Central memory CD8-positive, alpha-beta T cell (primary cell): ENCODE measurements at places on chromosomes 7 and 10.

DNA sequence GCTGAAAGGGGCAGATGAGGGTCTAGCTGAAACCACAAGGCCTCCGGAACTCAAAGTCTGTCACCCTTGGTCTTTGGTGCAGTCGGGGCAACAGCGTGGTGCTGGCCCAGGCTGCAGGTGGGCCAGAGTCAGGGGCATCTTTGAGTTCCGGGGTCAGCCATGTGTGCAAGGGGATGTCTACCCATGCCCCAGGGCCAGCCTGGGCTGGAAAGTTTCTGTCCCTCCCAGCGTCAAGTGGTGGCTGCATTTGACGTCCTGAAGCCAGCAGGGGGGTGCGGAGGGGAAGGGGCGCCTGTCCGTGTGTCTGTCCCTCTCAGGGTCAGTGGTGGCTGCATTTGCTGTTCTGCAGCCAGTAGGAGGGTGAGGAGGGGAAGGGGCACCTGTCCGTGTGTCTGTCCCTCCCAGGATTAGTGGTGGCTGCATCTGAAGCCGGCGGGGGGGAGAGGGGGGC, 638 bp downstream of the BRAT1 start:
- DNase-seq = no peak

GRCh38 chr7:38796626-38797501, 112.1 kb downstream of the VPS41 start:
- no peak for DNase-seq

GRCh38 chr10:103750836-103751235, 104.5 kb downstream of the SH3PXD2A start:
- DNase-seq = no peak

DNA sequence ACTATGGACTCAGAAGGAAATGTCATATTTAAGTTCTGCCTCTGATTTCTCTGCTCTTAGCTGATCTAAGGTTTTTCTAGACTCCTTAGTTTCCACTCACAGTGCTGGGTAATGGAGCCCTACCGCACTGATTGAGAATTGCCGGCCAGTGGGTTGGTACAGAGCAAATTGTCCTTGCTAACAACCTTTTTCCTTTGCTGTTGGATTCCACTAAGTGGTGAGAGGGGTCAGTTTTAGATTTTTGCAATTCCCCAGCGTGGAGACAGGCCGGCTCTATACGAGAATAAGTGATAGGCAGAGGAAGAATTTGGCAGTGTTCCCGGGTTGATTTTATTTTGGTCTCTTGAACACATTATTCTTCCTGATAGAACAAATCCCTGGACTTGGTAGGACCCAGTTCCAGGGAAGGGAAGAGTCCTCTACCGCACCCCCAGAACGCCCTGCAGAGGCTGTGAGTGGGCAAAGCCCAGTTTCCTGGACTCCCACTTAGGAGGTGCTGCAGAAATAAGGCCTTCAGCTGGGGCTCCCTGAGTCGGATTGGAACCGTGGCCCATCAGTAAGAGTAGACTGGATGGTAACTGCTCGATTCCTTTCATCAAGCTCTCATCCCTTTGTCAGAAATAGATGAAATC, 3.0 kb upstream of the NRP1 start:
- no peak for DNase-seq

GRCh38 chr10:4353964-4354363, 472.0 kb upstream of the AKR1E2 start:
- DNase-seq = no peak

DNA sequence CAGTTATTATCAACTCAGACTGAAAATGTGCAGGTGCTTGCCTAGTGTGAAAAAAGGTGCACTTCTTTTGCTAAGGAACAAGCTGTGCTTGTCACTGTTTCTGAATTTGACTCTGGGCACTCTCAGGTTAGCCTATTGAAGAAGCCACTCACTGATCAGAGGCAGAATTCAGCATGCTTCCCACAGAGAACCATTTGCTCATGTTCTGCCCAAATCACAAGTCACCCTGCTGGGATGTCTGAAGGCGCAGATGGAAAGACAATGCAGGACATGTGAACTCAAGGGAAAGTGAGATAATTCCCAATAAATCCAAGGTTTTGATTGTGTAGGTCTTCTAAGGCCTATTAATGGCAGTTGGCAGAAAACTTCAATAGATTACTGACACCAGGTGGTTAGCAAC, 47.8 kb upstream of the CSTF2T start:
- no peak for DNase-seq

- no peak for DNase-seq
Measured at GRCh38 chr10:55500931-55501559, 700.0 kb upstream of the PCDH15 start.

DNA sequence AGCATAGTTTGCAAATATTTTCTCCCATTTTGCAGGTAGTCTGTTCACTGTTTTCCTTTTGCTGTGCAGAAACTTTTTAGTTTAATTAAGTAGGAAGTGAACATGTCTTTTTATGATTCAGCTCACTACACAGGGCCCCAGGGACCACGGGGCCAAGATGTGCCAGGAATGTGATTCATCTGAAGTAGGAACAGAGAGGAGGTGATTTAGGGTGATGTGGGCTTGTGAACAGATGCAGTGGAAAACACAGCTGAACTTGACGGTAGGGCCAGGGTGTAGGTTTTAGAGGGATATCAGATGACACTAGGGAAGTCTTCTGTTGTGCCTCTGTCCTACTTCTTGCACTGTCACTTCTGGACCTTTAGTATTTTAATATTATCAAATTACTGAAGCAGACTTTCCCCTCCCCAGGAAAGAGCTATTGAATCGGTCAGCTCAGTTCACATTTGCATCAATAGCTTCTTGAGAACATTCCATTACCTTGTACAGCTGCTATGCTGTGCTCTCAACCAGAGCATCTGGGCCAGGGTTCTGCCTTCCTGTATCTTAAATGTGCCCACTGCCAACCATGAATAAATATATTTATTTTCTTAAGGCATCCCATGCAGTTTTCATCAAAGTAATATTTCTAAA, 96.9 kb downstream of the OSBPL3 start:
- no peak for DNase-seq

DNA sequence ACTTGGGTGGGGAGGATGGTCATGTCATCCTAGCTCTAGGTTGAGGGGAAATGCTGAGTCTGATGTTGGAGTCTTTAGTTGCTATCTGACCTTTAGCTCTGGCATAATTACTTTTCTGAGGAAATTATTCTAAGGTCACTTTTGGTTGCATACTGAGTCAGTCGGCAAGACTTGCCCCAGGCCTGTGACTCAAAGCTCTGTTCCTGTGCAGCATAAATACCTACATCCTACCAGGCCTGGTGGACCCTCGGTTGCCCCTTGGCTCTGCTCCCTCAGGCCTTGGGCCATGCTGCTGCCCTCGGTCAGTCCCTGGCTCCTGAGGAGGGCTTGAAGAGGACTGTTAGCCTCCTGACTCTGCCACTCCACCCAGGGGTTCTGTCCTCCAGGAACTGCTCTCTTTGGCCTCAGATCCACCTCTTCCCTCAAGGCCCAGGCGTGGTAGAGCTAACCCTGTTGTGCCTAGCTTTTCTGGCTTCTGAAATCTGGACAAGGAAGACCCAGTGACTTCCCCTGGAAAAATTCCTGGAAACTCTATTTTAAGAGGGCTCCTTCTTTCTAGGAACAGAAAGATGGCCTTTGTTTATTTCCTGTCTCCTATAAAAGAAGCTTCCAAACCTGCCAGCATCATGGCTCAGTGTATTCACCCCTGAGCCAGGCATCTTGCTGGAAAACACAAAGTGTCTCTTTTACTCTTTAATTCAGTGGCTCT, 71.2 kb downstream of the TMEM178B start:
- DNase-seq = no peak

DNA sequence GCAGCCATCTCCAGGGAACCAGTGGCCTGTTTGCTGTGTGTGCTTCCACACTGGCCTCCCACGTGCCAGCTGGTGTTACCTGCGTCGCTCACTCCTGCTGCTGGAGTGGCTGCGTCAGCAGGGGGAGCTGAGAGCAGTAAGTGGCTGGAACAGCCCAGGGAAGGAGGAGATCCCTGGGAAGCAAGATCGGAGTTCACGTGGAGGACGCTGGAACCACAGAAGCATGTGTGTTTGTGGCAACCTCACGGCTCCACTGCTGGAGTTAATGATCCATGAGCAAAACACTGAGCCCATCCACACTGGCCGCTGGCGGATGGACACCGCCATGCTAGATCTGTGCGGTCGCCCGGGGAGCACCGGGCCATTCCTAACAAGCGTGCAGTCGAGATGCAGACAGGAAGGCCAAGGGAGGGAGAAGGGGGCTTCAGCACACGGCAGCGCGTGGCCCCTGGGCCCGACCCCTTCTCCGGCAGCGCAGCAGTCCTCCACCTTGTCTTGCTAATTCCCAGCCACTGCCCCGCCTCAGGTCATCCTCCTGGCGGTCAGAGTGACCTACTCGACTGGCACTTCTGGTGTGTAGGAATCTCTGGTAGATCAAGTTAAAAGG, 68.5 kb upstream of the EEPD1 start:
- DNase-seq = no peak

- DNase-seq = no peak
Measured at GRCh38 chr10:49446031-49446430, 50.1 kb upstream of the DRGX start.

DNA sequence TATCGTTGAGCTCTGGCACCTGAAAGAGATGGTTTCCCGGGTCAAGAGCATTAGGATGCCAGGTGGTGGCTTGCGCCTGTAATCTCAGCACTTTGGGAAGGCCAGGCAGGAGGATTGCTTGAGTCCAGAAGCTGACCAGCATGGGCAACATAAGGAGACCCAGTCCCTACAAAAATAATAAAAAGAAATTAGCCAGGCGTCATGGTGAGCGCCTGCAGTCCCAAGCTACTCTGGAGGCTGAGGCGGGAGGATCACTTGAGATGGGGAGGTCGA, 6.1 kb upstream of the KCP start:
- no peak for DNase-seq

DNA sequence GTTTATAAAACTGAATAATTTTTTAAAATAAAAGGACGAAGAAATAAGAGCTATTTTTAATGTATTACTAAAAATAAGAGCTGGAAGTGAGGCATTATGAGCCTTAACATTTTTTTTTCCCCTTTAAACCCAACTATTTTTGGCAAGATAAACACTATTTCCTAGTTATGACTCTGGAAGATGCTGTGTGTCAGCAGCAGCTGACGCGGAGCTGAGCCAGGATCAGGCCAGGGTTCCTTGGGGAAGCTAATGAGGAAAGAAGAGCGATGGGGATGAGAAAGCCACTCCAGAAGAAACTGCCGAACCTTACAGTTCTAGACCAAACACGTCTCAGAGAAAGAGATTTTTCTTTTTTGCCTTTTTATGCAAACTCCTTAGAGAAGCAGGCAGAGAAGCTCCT, 85.9 kb downstream of the USP6NL start:
- no peak for DNase-seq

GRCh38 chr10:22537810-22538209, 176.6 kb downstream of the PIP4K2A start:
- DNase-seq = no peak

- DNase-seq = no peak
Measured at GRCh38 chr7:25964483-25964991, 187.5 kb upstream of the NFE2L3 start.

- no peak for DNase-seq
Measured at GRCh38 chr10:43035800-43036199, 41.1 kb upstream of the RET start.

DNA sequence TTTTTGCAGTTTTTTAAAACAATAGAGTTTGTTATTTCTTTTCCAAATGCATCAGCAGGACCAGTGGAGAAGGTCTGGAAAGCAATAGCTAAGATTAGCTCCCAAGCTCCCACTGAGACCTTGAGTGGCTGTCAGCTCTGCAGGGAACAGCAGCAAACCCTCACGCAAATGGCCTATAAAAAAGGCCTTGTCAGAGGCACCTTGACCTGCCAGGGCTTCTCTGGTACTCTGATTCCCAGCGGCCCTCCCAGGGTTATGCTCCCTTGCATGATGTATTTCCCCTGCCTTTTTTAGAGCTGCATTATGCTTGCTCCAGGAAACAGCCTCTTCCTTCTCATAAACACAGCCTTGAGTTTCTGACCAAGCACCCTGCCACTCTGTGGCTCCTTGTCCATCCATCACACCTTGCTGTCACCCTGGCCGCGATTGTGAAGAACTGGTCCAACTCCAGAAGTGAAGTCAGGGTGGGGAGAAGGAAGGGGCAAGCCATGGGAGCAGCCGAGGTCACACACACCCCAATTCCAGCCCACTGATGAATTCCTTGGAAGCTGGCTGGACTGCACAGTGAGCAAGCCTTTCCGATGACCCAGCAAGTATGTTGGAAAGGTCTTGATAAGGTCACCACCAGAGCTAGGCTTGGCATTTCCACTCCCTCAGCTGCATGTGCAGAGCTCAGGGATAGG, 35.3 kb upstream of the NKX2-3 start:
- no peak for DNase-seq

DNA sequence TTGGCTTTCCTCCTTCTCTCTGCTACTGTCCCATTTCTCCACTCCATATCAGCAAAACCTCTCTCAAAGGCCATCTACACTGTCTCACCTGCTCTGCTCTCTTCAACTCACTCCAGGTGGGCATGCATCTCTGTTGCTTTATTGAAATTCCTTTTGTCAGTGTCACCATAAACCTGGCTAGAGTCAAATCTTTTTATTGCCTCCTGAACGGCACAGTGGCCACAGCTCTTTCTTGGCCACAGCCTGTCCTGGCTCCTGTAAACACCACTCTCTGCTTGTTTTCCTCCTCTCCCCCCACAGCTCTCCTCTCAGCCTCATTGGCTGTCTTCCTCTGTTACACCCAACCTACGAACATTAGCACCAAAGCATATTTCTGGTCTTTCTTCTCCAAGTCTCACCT, 31.1 kb upstream of the TMEM273 start:
- no peak for DNase-seq

- DNase-seq = no peak
Measured at GRCh38 chr7:63030061-63030460, 968.6 kb upstream of the ZNF722 start.

- DNase-seq = peak; percentile 8
Measured at GRCh38 chr10:49174261-49174925, 13.8 kb downstream of the TMEM273 start.

GRCh38 chr10:79063071-79063491, 5.7 kb upstream of the ZMIZ1 start:
- no peak for DNase-seq

DNA sequence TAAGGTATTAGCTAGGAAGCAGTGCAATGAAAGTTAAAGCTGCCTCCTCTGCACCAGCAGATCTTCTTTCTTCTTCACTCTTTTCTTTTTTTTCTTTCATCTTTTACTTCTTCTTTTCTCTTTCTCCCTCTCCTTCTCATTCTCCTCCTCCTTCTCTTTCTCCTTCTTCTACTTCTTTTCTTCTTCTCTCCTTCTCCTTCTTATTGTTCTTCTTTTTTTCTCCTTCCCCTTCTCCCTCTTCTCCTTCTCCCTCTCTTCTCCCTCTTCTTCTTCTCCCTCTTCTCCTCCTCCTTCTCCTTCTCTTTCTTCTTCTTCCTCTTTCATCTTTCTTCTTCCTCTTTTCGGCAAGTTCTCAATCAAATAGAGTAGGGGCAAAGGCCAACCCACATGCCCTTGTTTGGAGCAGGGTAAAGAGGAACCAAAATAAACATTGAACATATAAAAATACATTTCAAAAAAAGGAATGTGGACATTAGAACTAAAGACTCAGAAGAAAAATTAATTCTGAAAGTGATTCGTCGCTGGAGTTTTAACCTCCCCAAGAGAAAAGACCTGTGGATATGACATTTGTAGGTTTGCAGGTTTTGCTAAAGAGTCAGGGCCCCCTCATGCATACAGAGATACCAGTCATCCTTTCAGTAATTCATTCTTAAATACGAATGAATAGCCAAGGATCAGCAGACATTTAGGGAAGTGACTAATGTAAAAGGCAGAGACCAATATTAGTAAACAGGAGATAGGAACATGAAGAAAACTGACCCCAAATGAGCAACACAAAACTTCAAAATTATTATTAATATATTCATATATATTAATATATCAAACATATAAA, 93.0 kb upstream of the RSU1 start:
- DNase-seq = no peak
